Smooth muscle cell of the brain vasculature (primary cell): ENCODE measurements at places on chromosomes 13 and 19.
A peak's percentile ranks its signal among the peaks of the same experiment; 100 is the strongest.

GRCh38 chr19:30719189-30719998 lies 347.2 kb downstream of the ZNF536 start:
- no peak for DNase-seq

- no peak for DNase-seq
These were observed 1.6 kb downstream of the ARL11 start for GRCh38 chr13:49629947-49630346.

DNA sequence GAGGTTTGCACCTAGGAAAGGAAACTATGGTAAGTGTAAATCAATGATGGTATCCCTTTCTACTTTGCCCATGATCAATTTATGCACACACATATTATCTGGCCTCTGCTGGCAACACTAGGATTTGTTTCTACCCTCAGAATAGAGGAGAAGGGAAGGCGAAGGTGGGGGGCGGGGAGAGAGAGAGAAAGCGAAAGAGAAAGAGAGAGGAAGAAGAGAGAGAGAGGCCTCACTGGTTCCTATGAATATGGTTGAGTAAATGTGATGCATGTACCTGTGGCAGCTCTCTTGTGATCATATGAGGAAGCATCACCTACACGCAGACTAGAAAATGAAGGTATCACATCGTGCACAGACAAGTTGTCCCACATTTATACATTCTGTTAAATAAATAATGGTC lies 882.0 kb upstream of the SLITRK6 start:
- no peak for DNase-seq

DNA sequence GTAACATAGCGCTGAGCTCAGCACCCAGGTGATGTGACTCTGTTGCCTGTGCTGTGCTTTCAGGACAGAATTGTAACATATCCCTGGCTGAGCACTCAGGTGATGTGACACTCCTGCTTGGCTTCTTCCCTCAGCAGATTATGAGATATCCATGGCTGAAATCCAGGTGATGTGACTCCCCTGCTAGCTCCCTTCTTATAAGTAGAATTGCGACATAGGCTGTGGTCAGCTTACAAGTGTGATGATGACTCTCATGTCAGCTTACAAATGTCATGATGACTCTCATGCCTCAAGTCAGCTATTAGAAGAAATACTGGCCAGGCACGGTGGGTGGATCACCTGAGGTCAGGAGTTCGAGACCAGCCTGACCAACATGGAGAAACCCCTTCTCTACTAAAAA lies 14.3 kb upstream of the ZNF429 start:
- DNase-seq: no peak

DNA sequence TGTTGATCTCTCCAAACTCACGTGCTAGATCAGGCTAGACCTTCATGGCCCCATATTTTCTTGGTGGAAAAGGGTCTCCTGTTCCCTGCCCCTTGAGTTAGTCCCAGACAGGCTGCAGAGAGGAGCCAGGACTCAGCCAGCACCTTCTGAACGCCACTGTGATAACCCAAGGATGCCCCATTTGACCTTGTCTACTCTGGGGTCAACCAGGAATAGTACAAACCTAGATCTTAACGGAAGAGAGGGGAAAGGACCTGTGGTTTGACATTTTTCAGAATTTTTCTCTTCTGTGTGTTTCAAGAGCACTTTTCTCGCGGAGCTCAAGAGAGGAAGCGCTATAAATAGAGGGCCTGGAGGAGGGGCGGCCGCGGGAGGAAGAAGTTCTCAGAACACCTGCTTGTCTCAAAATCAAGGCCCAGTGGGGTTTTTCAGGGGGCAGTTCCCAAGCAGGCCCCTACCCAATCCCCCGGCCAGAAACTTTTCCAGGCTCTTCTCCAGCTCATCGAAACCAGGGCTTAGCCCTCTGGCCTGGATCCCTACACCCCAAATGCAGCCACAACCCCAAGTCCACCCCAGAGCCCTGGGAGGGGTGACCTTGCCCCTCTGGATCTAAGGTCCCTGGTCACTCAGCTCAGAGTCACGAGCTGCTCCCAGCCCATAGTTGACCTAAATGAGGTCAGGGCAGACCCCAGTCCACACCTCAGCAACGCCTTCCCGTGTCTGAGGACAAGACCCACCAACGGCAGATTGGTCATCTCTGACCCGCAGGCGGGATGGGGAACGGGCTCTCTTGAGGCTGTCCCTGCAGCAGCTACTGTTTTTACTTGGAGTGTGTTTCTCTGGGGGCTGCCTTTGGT lies 75.6 kb upstream of the TM9SF2 start:
- no peak for DNase-seq

DNA sequence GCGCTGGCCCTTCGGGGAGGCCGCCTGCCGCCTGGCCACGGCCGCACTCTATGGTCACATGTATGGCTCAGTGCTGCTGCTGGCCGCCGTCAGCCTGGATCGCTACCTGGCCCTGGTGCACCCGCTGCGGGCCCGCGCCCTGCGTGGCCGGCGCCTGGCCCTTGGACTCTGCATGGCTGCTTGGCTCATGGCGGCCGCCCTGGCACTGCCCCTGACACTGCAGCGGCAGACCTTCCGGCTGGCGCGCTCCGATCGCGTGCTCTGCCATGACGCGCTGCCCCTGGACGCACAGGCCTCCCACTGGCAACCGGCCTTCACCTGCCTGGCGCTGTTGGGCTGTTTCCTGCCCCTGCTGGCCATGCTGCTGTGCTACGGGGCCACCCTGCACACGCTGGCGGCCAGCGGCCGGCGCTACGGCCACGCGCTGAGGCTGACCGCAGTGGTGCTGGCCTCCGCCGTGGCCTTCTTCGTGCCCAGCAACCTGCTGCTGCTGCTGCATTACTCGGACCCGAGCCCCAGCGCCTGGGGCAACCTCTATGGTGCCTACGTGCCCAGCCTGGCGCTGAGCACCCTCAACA lies 1.2 kb downstream of the F2RL3 start:
- DNase-seq: no peak

GRCh38 chr19:46924874-46925547 lies 64.2 kb downstream of the ARHGAP35 start:
- no peak for DNase-seq

GRCh38 chr13:27476943-27477703 lies 26.8 kb upstream of the MTIF3 start:
- DNase-seq: no peak

GRCh38 chr13:100523411-100523810 lies 65.2 kb downstream of the GGACT start:
- DNase-seq: no peak

- no peak for DNase-seq
These were observed 41.8 kb downstream of the RFC3 start for GRCh38 chr13:33859691-33860303.

DNA sequence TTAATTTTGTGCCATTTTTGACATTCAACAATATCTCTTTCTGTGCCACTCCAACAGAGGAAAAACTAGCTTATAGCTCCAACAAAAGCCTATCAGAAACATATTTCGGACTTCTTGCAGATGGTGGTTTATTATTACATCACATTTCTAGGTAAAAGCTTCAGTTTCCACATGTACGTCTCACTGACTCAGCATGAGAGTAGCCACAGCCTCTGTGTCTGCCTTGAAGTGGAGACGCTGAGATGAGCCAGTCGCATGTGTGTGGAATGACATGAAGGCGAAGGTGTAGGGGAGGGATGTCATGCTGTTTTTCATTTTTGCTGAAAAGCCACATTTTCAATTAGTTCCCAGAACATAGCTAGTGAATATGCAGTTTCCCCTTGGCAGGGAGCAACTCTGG lies 598.6 kb downstream of the EFNB2 start:
- DNase-seq: no peak

DNA sequence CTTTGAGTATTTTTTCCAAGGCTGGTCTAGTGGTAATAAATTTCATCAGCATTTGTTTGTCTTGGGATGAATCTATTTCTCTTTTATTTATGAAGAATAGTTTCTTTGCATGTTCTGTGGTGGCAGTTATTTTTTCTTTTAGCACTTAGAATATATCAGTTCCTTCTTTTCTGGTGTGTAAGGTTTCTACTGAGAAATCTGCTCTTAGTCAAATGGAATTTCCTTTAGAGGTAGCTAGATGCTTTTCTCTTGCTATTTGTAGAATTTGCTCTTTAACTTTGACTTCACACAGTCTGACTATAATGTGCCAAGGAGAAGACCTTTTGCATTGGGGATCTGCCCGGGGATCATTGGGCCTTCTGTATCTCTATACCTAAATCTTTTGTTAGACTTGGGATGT lies 4.1 kb upstream of the SIGLEC6 start:
- no peak for DNase-seq

DNA sequence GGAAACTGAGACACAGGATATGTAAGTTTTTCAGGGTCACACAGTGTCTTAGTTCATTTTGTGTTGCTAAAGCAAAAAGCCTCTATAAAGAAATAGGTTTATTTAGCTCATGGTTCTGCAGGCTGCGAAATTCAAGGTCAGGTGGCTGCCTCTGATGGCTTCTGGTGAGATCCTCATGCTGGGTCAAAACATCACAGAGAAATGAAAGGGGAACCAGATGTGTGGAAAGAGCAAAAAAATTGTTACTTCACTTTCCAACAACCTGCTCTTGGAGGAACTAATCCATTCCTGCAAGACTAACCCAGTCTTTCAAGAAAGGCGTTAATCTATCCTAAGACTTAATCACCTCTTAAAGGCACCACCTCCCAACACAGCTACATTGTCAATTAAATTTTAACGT lies 64.2 kb upstream of the UBL3 start:
- DNase-seq: no peak

DNA sequence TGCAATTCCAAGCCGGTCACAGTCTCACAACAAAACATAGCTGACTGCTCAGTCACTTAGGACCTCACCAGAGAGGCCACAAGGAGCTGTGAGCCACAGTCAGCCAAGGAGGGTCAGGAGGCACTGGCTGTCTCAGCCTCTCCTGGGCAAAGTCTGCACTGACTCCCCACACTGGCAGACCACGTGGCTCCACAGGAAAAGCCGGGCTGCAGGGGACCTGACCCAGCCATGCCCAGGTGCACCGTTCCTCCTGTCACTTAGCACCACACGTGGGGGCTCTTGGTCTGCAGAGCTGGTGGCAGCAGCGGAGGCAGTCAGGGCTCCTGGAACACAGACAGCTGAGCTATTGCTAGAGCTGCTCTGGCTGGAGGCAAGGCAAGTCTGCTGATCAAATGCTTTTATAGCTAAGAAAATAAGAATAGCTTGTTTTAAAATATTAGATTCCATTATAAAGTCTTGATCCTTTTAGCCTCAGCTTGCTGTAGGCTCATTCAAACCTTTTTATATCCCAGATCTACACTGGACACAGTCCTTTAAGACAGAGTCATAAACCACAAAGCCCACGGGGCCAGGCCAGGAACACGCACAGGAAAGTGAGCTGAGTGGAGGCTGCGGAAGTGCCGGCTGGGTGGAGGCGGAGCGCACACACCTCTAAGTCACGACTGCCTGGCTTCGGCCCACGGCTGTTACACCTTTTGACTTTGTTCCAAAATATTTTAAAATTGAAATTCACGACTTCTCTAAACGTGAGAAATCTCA lies 744.1 kb downstream of the UQCRFS1 start:
- DNase-seq: no peak

DNA sequence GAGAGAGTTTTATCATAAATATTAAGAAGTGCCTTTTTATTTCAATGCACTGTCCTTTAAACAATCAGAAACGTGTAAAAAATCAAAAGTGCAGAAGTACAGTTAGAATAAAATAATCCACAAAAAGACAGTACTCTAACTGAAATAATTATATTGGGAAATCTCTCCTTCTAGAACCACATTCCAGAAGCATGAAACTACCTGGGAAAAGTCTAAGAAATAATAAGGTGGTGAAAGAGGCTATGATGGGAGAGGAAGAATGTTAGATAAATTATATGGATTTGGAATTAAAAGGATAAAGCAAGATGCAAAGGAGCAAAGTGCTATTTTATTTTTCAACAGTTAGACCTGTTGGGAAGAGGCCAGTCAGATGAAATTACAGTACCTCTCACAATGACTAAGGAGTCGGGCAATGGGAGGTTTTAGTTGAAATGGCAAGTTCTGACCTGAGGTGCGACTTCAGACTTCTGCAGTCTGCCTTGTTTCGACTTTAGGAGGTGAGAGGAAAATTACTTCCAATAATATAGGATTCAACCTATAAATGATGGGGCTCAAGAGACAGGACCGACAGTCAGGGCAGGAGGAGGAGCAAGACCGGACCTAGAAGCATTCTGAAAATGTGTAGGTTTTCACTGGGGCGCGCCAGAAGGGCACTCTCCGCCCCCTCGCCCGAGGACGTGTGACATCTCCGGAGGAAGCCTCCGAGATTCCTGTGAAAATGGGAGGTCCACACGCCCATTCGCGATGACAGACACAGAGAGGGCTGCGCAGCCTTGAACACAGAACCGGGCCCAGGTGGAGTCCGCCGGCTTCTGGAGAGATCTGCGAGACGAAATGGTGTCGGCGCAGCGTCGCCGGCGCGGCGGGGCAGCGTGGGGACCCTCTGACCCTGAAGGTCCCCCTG lies 717 bp downstream of the SPRYD7 start:
- peak; percentile 6 for DNase-seq

- DNase-seq: no peak
These were observed 24.8 kb downstream of the SIAH3 start for GRCh38 chr13:45826731-45827130.

GRCh38 chr13:74300162-74300561 lies 166.0 kb upstream of the KLF12 start:
- no peak for DNase-seq

DNA sequence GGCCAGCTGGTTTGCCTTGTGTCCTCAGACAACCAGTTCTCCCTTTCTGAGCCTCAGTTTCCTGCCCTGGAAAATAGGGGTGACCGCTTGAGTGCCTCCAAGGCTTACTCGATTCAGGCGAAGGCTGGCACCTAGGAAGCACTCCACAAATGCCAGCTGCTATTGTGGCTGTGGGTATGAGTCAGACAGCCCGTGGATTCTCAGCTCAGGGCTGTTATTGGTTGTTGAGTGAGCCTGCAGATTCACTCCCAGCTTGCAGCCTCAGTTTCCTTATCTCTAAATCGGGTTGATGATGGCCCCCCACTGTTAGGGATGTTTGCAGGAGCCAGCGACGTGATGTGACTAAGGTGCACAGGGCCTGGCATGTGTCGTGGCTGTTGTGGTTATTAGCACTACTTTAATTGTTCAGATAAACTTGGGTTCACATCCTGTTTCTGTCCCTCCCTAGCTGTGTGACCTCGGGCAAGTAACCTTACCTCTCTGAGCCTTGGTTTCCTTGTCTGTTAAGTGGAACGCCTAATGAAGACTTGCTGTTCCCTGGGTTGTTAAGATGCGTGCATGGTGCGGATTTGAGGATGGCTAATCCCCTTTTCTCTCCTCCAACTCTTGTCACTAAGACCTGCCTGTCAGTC lies 2.4 kb downstream of the MARK4 start:
- no peak for DNase-seq

GRCh38 chr13:58620176-58620575 lies 988.6 kb downstream of the PCDH17 start:
- DNase-seq: no peak
